ENCODE measurements at places on chromosomes 16 and 17. TPM values are rescaled to one million over a fixed set of nuclear protein-coding genes. Genes with fewer than 3 reads are reported as not detected.

Gene ACSM2A
- not detected for total RNA-seq

Gene WDR59
- 11.7 TPM for total RNA-seq

Gene WSB1
- 174 TPM for total RNA-seq

Gene PARD6A
- 4.0 TPM for total RNA-seq

Gene CLEC18B
- 0.33 TPM for total RNA-seq

Gene UNKL
- total RNA-seq: 8.2 TPM

Gene PKD1
- 254 TPM for total RNA-seq

Gene YWHAE
- 941 TPM for total RNA-seq

Gene MYH2
- total RNA-seq: under 0.01 TPM

Gene SGCA
- total RNA-seq: 1.9 TPM

Gene PLA2G10
- not detected for total RNA-seq

Gene NOL3
- total RNA-seq: 10.4 TPM

Measured in uterine smooth muscle cell (primary cell).